NCI-H446 treated with DMSO at 0.1 percent for 48 hours (cell line): ENCODE measurements at places on chromosomes 6 and 20.

- no peak for DNase-seq
These were observed 128.8 kb upstream of the QKI start for GRCh38 chr6:163285691-163286090.

DNA sequence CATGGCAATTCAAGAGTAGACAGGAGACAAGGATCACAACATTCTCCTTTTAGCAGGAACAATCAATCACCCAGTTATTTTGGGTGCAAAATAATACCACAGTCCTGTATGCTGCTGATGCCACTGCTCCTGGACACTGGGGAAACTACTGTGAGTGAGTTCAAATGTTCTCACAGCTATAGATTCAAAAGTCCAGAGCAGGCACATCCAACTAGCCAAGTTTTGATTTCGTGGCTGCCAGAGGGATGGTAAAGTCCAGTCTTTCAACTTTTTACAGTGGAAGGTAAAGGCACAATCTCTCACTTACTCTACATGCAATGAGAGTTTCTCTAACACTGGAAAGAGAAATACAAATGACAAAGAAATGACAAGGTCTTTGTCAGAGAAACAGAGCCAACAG, 26.9 kb upstream of the TSHZ2 start:
- no peak for DNase-seq

- DNase-seq = no peak
These were observed 676.2 kb downstream of the CBLN4 start for GRCh38 chr20:55329108-55329507.

- DNase-seq = no peak
These were observed 295.7 kb upstream of the TSHZ2 start for GRCh38 chr20:52676283-52676995.

- no peak for DNase-seq
These were observed 34.4 kb downstream of the TENT5A start for GRCh38 chr6:81718126-81718525.

- DNase-seq = no peak
These were observed 184.3 kb downstream of the TAF4 start for GRCh38 chr20:61881416-61881815.

GRCh38 chr6:33132081-33132524, 56.3 kb downstream of the HLA-DPB1 start:
- no peak for DNase-seq

- peak; percentile 3 for DNase-seq
These were observed 62.5 kb upstream of the LOC128125822 start for GRCh38 chr6:63509652-63510352.

DNA sequence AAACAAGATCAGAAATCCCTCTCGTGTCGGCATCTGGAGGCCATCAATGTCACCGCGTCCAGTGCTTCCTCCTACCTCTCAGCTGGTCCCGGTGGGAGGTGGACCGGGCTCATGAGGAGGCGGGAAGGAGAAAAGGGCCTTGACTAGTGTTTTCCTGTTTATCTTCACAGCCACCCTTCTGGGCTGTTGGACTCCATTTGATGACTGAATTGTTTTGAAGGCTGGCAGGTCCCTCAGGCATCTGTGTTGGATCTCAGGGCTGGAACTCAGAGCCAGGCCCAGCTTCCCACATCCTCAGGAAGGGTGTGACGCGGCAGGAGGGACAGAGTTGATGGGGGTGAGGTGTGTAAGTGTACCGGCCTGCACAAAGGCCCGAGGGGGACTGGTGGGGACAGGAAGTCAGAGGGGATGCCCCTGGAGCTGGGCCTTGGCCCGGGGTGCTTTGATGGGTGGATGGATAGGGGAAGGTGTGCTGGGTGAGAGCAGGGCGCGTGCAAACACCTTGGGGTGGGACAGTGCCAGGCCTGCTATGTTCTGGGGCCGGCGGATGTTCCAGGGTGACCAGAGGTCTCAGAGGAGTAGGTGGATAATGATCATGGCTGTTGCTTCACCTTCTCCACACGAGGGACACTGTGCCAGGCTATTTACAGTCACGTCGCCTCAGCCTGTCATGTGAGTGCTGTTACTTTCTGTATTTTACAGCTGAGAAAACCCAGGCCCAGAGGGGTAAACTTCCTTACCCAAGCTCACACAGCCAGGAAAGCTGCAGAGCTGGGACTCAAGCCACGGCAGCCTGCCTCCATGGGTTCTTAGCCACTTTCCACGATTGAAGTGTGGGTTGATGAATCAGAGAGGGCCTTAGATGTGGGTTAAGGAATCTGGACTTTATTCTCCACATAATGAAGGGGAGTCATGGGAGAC, 17.9 kb upstream of the CHMP4B start:
- DNase-seq = no peak

DNA sequence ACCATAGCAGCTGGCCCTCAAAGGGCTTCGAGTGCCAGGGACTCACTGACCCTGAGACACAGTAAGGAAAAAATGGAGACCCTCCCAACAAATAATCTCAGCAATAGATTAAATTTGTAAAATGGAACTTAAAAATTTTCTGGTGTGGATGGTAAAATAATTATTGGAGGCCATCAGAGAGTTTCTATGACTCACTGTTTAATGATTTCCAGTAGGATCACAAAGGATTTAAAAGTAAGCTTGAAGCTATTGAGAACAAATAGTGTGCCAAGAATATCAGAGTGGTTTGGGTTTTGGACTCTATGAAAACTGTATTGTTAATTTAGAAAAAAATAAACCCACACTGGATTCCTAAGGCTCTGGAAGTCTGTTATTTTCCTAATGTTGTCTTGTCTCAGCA, 115.2 kb upstream of the AKIRIN2 start:
- DNase-seq = no peak

DNA sequence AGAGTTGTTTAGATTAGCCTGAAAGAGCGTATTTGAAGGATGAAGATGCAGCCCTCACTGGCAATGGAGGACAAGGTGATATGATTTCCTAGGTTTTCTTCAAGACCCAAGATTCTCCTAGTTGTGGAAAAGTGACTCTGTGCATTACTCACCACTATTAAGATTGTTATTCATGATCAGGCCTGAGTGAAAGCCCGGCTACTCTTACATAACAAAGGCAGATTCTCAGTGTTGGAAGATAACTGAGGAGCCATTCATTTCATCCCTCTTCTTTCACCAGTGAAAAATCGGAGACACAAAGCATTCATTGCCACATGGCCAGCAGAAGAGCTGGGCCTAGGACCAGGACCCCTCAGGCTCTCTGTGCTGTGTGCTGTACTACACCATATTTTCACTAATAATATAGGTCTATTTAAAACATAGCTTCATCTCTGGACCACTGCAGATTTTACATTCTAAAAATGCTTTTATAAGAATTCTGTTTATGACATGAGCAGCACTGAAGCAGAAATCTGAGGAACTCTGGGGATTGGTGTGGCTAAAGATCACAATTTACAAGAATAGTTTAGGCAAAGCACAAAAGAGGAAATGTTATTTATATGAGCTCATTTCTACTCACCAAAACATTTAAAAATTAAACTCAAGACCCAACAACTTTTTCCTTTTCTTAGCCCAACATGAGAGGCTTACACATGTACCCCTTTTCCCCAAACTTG, 181.9 kb upstream of the CCN2 start:
- no peak for DNase-seq

GRCh38 chr6:142902636-142903053, 42.3 kb downstream of the HIVEP2 start:
- DNase-seq = no peak

DNA sequence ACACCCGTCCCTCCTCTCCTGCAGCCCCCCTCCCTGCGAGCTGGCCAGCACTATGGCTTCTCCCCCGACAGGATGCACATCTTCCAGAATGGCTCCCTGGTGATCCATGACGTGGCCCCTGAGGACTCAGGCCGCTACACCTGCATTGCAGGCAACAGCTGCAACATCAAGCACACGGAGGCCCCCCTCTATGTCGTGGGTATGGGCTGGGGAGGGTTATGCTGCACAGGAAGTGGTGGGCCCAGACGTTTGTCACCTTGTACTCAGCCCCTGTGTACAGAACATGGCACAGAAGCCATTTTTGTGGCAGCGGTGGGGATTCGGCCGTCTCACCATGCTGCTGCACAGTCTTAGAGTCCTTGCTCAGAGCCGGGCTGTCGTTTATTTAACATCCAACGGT, 29.0 kb upstream of the SRF start:
- no peak for DNase-seq

GRCh38 chr6:73079611-73079955, 145.7 kb downstream of the KHDC1L start:
- no peak for DNase-seq

DNA sequence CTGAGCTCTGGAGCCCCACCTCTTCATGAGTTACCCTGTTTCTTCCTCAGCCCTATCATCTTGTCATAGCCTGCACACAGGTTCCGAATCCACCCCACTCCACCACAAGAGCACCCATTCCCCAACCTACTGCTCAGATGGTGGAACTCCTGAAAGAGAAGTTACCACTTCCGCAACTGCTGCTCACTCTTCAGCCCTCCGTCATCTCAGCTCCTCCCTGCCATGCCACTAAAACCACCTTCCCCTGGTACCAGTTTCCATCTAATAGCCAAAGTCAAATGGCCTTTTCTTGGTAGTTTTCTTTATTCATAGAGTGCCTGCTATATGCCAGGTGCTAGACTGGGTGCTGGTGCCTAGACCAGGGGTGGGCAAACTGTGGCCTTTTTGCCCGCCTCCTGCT, 3.9 kb downstream of the RAB22A start:
- DNase-seq = no peak

- no peak for DNase-seq
These were observed 14.2 kb downstream of the GFOD1 start for GRCh38 chr6:13472976-13473767.
